ENCODE measurements at places on chromosomes 3 and 15.
A peak's percentile ranks its signal among the peaks of the same experiment; 100 is the strongest.

DNA sequence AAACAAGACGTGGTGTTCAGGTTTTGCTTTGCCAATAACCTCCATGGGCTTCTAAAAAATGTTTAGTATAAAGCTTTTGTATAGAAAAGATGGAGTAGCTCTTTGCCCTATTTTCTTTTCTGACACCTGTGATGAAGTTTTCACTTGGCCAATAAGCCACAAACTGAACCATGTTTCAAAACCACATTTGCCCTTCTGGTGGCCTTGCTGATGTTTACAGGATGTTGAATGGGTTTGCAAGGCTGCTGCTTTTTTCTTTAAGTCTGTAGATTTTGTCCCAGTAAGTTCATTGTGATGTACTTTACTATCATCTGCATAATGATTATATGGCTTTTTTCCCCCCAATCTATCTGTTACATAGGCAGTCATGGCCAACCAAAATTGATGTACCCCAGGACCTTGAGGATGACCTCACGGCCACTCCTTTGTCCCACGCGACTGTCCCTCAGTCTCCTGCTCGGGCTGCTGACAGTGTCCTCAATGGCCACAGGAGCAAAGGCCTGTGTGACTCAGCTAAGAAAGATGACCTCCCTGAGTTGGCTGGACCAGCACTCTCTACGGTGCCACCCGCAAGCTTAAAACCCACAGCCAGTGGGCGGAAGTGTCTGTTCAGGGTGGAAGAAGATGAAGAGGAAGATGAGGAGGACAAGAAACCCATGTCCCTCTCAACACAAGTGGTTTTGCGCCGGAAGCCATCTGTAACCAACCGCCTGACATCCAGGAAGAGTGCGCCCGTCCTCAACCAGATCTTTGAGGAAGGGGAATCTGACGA is 60.8 kb downstream of the SNRK start:
- peaks cover 87% of the 10 kb centered on the region for H3K36me3 ChIP-seq
- no peak overlapping the region for H3K27ac ChIP-seq
- peak; percentile 20 for DNase-seq
- no peak overlapping the region for H3K4me3 ChIP-seq

- DNase-seq, result peak; percentile 78
- no peak overlapping the region for H3K4me3 ChIP-seq
- H3K27me3 ChIP-seq, result no peaks in the 10 kb centered on the region
- peaks cover 43% of the 10 kb centered on the region for H3K4me1 ChIP-seq
- H3K36me3 ChIP-seq, result peaks cover 29% of the 10 kb centered on the region
Measured at GRCh38 chr3:37477711-37478487, 303.5 kb upstream of the LRRFIP2 start.

- H3K27me3 ChIP-seq, result no peaks in the 10 kb centered on the region
- H3K27ac ChIP-seq, result no peak overlapping the region
- no peak overlapping the region for H3K4me3 ChIP-seq
- H3K36me3 ChIP-seq, result no peaks in the 10 kb centered on the region
- no peaks in the 10 kb centered on the region for H3K4me1 ChIP-seq
Measured at GRCh38 chr15:75732809-75733451, 20.3 kb upstream of the CSPG4 start.

GRCh38 chr3:157360044-157360443 is 76.6 kb upstream of the PTX3 start:
- no peak for DNase-seq
- H3K27ac ChIP-seq, result no peak overlapping the region
- H3K4me3 ChIP-seq, result no peak overlapping the region
- H3K4me1 ChIP-seq, result peaks cover 15% of the 10 kb centered on the region

DNA sequence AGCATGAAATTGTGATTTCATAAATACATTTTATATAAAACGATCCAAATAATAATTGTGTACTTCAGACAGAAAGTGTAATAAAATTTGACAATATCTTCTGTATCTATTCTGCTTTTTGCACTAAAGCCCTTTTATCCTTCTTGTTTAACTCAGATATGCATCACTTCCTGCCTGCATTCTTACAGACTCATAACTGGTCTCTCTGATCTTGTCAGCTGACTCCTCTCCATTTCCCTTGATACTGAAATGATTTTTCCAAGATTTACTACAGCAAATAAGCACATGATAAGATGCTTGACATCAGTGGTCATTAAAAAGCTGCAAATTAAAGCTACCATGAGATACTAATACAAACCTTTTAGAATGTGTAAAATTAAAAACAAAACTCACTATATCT is 25.3 kb upstream of the SI start:
- H3K4me1 ChIP-seq, result no peaks in the 10 kb centered on the region
- no peaks in the 10 kb centered on the region for H3K27me3 ChIP-seq

All from common myeloid progenitor, CD34-positive (primary cell).